ENCODE measurements at places on chromosomes 7 and 10. TPM values are rescaled to one million over a fixed set of nuclear protein-coding genes. Genes with fewer than 3 reads are reported as not detected.

Gene HOXA2
- not detected for total RNA-seq

Gene CYP26C1
- total RNA-seq, result 0.42 TPM

Gene TSPAN33
- total RNA-seq, result 36.7 TPM

Gene FRAT1
- total RNA-seq, result 7.3 TPM

Gene MACROH2A2
- 12.1 TPM for total RNA-seq

Gene GIMAP8
- not detected for total RNA-seq

Gene ARHGEF35
- 19.2 TPM for total RNA-seq

Gene PHKG1
- 0.64 TPM for total RNA-seq

Gene FKBP9
- 17.7 TPM for total RNA-seq

Gene FGFBP3
- 49.0 TPM for total RNA-seq

Gene ACTL6B
- total RNA-seq, result 0.33 TPM

Gene EBF3
- total RNA-seq, result 0.04 TPM
